ENCODE measurements at places on chromosomes 4 and X. TPM values are rescaled to one million over a fixed set of nuclear protein-coding genes. Genes with fewer than 3 reads are reported as not detected.

The FBXL5 gene
- total RNA-seq, result 106 TPM

The GAGE12J gene
- total RNA-seq, result not detected

The ASMT gene
- not detected for total RNA-seq

The SPP1 gene
- total RNA-seq, result 1.6 TPM

The PPBP gene
- total RNA-seq, result 0.49 TPM

The SHROOM3 gene
- total RNA-seq, result 15.1 TPM

The FHIP1A gene
- total RNA-seq, result 18.8 TPM

The MAGEB17 gene
- total RNA-seq, result not detected

The NEIL3 gene
- 3.8 TPM for total RNA-seq

The AREG gene
- total RNA-seq, result 2,086 TPM

The FAM9B gene
- not detected for total RNA-seq

The NSUN7 gene
- total RNA-seq, result 0.34 TPM

The MAGEB3 gene
- not detected for total RNA-seq

The RBMXL3 gene
- total RNA-seq, result not detected

The TMPRSS11B gene
- not detected for total RNA-seq

The PDE5A gene
- 5.7 TPM for total RNA-seq

The APOO gene
- 36.0 TPM for total RNA-seq

The UGT2B10 gene
- not detected for total RNA-seq

The GRIA2 gene
- total RNA-seq, result not detected

The YIPF7 gene
- not detected for total RNA-seq

The SPACA5 gene
- not detected for total RNA-seq

The SPANXB1 gene
- total RNA-seq, result not detected

The KLF8 gene
- total RNA-seq, result 4.4 TPM

The SYAP1 gene
- total RNA-seq, result 13.9 TPM

The LRCH2 gene
- total RNA-seq, result 0.04 TPM

The SLC10A4 gene
- not detected for total RNA-seq

The PRR32 gene
- not detected for total RNA-seq

The ATP8A1 gene
- 0.16 TPM for total RNA-seq

The CTBP1 gene
- total RNA-seq, result 129 TPM

The ZIC3 gene
- 0.04 TPM for total RNA-seq

The HTN1 gene
- not detected for total RNA-seq

The LPAR4 gene
- total RNA-seq, result not detected

The SEPSECS gene
- 13.4 TPM for total RNA-seq

The XAGE1A gene
- total RNA-seq, result not detected

The SPANXN4 gene
- total RNA-seq, result not detected

The RAB41 gene
- total RNA-seq, result not detected

The RPS6KA6 gene
- total RNA-seq, result 0.23 TPM

The STS gene
- 0.86 TPM for total RNA-seq

The STK32B gene
- 1.1 TPM for total RNA-seq

The KLB gene
- 0.08 TPM for total RNA-seq

The C4orf54 gene
- not detected for total RNA-seq

The IL9R gene
- total RNA-seq, result not detected

The UCHL1 gene
- 23.0 TPM for total RNA-seq

The ANXA3 gene
- 547 TPM for total RNA-seq

The AKAP4 gene
- total RNA-seq, result not detected

The ADH1B gene
- total RNA-seq, result not detected

The DMRTC1 gene
- total RNA-seq, result not detected

The SH3RF1 gene
- total RNA-seq, result 11.2 TPM

The TMEM144 gene
- 2.4 TPM for total RNA-seq

The INTU gene
- 2.0 TPM for total RNA-seq

The GAGE1 gene
- not detected for total RNA-seq

The ASB12 gene
- total RNA-seq, result not detected

Data from hair follicular keratinocyte (primary cell).